ENCODE measurements at places on chromosomes 4 and X. TPM values are rescaled to one million over a fixed set of nuclear protein-coding genes. Genes with fewer than 3 reads are reported as not detected.
A peak's percentile ranks its signal among the peaks of the same experiment; 100 is the strongest.

Gene CCKAR
- polyA plus RNA-seq: 0.17 TPM

Gene F8A2
- polyA plus RNA-seq: not detected

Gene HTN3
- not detected for polyA plus RNA-seq

DNA sequence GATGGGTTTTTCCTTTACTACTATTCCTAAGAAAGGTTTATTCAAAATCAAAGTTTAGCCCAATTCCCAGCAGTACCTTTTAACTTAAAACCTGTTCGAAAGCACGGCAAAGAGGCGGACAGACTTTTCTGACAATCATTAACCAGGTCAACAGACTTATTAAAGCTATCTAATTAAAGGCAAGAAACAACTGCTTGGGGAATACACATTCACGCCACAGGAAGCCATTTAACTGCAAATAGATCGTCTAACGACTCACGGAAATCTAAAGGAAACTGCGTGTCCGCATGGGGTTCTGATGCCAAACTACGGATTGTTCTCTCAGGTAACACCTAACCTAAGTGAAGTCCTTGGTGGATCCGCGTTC is 663 bp upstream of the USP53 start:
- no peak for DNase-seq

GRCh38 chr4:54318904-54319303 is 89.8 kb downstream of the PDGFRA start:
- DNase-seq: no peak

GRCh38 chrX:135737366-135738071 is 24.1 kb downstream of the CT45A1 start:
- no peak for DNase-seq

DNA sequence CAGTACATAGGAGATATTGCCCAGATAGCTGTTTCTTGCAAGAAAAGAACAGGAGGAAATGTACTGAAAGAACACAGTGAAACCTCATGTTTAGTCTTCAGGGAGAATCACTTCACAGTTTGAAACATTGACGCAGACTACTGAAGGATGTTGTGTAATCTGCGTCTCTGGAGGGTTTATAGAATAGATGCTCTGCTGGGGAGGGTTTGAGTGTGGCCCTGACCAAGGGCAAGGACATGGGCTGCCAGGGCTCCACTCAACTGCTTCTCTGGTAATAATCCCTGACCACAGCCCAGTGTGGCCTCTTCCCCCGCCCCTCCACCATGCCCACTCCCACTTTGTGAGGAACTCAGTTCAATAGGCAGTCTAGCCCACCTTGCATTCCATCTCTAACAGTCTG is 15.8 kb upstream of the ACE2 start:
- no peak for DNase-seq

- DNase-seq: no peak
Measured at GRCh38 chrX:2311501-2311900, 189.3 kb downstream of the DHRSX start.

GRCh38 chr4:77375866-77376607 is 219.0 kb downstream of the CCNG2 start:
- no peak for DNase-seq

DNA sequence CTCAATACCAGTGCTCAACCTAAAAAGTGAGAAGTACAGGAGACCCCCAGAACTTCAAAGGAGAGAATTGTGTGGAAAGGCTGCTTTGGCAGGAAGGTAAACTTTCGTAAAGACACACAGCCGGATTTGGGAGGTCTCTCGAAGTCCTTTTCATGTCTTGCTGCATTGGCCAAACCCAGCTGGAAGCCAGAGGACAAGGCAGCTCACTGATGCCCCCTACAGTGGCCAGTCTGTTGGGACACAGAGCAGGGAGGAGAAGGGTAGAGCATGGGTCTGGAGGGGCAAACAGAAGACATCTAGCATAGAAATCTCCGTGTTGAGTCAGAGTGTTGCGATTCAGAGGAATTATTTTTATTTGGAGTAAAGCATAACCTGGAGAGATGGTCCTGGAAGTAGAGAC is 198.9 kb downstream of the ANK2 start:
- DNase-seq: no peak

- no peak for DNase-seq
Measured at GRCh38 chrX:150405006-150405405, 41.9 kb downstream of the MAMLD1 start.

- peak; percentile 77 for DNase-seq
Measured at GRCh38 chr4:119040694-119041185, 94.9 kb upstream of the MYOZ2 start.

GRCh38 chr4:22313976-22314375 is 201.9 kb downstream of the ADGRA3 start:
- no peak for DNase-seq

All from BJ (cell line).